ENCODE measurements at places on chromosomes 11 and 22.
A peak's percentile ranks its signal among the peaks of the same experiment; 100 is the strongest.

- no peak for DNase-seq
Measured at GRCh38 chr22:33898121-33898520, 22.2 kb downstream of the LARGE1 start.

GRCh38 chr22:47767403-47767802, 1005.0 kb downstream of the TBC1D22A start:
- DNase-seq = no peak

DNA sequence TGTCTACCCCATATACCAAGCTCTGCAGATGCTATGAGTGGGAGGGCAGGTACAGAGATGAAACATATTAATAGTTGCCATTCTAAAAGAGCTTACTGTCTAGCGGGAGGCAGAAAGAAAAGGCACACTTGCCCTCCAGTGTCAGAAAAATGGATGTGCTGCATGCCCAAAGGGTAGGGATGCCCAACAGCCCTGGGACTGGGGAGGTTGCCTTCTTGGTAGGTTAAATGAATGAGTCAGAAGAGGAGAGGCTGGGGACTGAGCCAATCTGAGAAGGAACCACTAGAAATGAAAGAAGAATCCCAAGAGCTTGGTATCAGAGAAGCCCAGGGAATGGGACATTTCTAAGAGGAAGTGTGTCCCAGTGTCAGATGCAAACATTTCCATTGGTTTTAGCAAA, 1.2 kb downstream of the BIRC3 start:
- no peak for DNase-seq

DNA sequence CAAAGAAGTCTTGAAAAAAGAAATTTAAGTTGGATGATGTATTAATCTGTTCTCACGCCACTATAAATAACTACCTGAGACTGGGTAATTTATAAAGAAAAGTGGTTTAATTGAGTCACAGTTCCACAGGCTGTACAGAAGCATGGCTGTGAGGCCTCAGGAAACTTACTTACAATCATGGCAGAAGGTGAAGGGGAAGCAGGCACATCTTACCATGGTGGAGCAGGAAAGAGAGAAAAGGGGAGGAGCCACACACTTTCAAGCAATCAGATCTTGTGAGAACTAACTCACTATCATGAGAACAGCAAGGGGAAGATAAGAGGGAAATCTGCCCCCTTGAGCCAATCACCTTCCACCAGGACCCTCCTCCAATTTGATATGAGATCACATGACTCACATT, 65.7 kb upstream of the AMOTL1 start:
- no peak for DNase-seq

- no peak for DNase-seq
Measured at GRCh38 chr11:65493367-65494176, 5.3 kb upstream of the MALAT1 start.

GRCh38 chr22:36419177-36419911, 31.6 kb upstream of the MYH9 start:
- DNase-seq = peak; percentile 56

DNA sequence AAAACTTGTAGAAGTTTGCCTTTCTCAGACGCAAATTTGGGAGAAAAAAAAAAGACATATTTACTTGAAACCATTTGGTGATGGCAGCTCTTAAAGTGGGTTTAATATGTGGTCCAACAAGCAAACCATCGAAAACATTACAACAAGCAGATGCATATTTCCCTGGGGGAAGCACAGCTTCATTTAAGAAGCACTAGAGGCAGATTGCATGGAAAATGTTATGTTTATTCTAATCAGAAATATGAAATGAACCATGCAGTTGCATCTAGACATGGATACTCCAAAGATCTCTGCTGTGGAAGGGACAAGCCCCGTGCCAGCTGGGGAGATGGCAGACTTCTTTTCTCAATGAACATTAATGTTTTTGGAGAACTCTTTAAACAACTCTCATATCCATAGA, 57.4 kb upstream of the PARVA start:
- DNase-seq = no peak

DNA sequence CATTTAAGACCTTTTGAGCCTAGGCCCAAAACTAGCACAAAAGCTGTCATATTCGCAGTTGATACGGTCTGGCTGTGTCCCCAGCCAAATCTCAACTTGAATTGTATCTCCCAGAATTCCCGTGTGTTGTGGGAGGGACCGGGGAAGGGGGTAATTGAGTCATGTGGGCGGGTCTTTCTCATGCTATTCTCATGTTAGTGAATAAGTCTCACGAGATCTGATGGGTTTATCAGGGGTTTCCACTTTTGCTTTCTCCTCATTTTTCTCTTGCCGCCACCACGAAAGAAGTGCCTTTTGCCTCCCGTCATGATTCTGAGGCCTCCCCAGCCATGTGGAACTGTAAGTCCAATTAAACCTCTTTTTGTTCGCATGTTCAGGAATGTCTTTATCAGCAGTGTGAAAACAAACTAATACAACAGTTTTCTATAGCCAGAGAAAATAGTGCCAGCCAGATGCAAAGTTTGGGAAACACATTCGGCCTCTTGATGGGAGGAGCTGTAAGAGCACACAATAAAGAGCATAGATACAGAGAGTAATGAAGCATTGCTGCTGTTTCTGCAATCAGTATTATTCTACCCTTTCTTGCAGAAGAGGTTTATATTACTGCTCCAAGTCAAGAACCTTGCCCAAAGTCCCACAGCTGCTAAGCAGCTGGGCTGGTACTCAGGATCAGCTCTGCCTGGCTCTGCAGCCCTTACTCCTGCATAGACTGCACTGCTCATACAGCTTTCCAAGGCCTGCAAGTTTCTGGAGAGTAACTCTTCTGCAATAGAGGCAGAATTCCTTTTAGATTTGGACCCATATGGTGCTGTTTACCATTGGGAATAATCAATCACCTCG, 2.0 kb upstream of the ZNF195 start:
- peak; percentile 6 for DNase-seq

DNA sequence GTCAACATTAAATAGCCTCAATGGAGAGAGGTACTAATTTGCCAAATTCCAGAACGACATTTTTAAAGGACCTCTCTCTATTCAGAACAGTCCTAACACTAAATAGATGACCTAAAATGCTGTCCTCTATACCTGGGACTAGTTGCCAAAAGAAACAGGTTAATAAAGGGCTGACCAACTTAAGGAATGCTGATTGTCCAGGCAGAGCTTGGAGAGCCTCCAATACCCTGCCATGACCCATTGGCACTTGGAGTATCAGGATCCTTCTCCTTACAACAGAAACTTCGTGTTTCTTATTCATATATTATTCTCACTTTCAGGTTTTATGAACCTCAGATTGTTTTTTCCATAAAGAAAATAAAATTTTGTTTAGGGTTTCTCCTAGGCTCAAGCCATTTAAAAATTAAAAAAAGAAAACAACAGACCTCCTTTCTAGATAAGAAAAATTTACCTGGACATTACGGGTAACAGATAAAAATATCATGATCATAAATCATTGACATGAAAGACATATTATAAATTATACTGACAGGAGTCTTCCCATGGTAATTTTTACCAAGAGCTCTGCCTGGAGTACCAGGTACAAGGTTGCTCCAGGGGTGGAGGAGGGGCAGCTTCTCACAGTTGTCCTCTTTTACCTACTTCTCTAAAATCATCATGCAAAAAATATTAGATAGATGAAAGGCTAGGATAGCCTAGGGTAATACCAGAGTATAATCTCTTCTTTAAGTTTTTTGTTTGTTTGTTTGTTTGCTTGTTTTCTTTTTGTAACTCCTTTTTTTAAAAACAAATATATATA, 2.0 kb downstream of the LRRC4C start:
- no peak for DNase-seq

DNA sequence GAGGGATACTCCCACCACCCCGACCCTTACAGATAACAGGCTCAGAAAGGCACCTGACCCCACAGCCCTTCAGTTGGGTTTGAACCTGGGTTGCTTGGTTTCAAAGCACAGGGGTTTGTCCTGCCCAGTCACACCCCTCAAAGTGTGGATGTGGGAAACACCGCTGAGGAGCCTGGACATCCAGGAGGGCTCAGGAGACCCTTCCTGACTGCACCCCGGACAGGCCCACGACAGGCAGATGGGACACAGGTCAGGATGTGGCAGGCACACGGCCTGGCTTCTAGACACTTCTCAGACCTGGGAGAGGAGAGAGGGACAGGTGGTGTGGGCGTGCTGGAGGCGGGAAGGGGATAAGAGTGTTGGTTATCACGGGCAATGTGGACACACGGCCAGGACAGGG, 932.3 kb downstream of the BRD1 start:
- no peak for DNase-seq

- DNase-seq = no peak
Measured at GRCh38 chr22:36746375-36746970, 29.4 kb downstream of the IFT27 start.

DNA sequence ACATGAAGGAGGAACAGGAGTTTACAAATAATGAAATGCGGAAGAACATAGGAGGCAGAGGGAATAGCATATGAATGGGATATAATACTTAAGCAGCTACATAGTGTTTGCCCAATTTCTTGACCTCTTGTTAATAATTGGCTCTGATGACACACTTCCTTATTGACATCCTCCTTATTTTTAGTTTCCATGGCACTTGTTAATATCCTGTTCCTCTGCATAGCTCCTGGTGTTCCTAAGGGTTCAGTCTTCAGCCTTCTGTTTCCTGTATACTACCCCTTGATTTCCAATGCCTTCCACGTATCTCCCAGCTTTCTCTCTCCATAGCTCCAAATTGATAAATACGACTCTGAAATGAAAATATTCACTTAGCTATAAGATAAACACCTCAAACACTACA, 663.8 kb upstream of the API5 start:
- no peak for DNase-seq

GRCh38 chr11:76636826-76637460, 33.6 kb downstream of the LRRC32 start:
- DNase-seq = no peak

DNA sequence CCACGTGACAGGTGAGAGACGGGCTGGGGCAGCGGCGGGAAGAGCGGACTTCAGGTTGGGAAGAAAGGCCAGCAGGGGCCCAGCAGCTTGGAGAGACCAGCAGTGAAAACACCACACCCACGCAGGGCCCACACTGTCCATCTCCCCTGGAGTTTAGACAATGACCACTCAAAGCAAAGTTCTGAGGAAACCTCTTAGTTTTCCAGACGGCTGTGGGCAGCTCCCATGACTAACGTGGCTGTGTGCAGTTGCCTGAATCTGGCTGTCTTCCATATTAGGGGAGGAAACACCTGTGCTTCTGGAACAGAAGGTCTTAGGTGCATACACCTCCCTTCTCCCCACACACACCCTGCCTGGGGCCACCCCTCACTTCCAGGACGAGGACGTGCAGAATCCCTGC, 70.6 kb upstream of the TTLL12 start:
- DNase-seq = no peak
